ENCODE measurements at places on chromosomes 2 and 18. TPM values are rescaled to one million over a fixed set of nuclear protein-coding genes. Genes with fewer than 3 reads are reported as not detected.

DNA sequence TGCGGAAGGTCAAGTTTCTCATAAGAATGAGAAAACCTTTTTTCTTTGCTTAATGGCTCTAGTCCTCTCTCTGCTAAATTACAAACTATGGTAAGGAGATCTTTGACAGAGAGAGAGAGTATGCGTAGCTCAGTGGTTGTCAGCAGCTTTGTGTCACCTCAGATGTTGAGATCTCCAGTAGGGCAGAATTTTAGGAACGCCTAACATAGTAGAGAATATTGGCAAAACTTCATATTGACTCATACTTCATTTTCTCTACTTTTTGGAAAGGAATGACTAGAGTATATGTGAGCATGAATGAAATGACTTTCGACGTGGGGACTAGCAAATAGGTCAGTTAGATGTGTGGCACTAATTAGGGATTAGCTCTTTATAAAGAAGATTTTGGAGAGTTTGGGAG lies 64.0 kb downstream of the WDR7 start:
- no peak for DNase-seq
- no peak overlapping the region for H3K27ac ChIP-seq
- no peak overlapping the region for H3K4me3 ChIP-seq
- H3K4me1 ChIP-seq: no peaks in the 10 kb centered on the region
- no peaks in the 10 kb centered on the region for H3K27me3 ChIP-seq
- no peaks in the 10 kb centered on the region for H3K36me3 ChIP-seq

DNA sequence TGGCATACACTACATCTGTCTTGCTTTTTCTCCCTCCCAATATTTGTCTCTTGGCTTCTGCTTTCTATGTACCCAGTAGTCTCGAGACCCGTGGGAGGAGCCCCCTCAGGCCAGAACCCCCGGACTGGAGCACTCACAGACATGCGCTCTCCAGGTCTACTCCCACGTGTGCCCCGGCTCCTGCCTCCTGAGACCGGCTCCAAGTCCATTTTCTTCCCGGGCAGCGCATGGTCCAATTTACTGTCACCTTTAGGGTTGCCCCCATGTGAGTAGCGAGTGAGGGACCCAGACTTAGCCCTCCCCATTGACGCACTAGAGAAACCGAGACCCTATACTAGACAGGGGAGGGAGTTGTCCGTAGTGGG lies 11.8 kb upstream of the TEX51 start:
- no peak for DNase-seq
- H3K27me3 ChIP-seq: no peaks in the 10 kb centered on the region
- no peak overlapping the region for H3K4me3 ChIP-seq
- peaks cover 14% of the 10 kb centered on the region for H3K4me1 ChIP-seq

- peak within 1 kb of the TSS; percentile 77 for H3K4me3 ChIP-seq
- H3K4me1 ChIP-seq: peaks cover 60% of the 10 kb centered on the region
- H3K36me3 ChIP-seq: peaks cover 7% of the 10 kb centered on the region
- peak; percentile 93 for DNase-seq
- peak within 1 kb of the TSS; percentile 83 for H3K27ac ChIP-seq
Measured at GRCh38 chr2:219253753-219254589, at the start of gene TUBA4A. TSS of gene TUBA4A (minus strand) at chr2:219253918. CDS start at chr2:219253858, 60 bp downstream.

GRCh38 chr2:30871440-30871839 lies 64.2 kb upstream of the CAPN13 start:
- no peaks in the 10 kb centered on the region for H3K4me1 ChIP-seq
- H3K36me3 ChIP-seq: no peaks in the 10 kb centered on the region
- H3K27ac ChIP-seq: no peak overlapping the region
- no peak overlapping the region for H3K4me3 ChIP-seq
- peak; percentile 42 for DNase-seq

DNA sequence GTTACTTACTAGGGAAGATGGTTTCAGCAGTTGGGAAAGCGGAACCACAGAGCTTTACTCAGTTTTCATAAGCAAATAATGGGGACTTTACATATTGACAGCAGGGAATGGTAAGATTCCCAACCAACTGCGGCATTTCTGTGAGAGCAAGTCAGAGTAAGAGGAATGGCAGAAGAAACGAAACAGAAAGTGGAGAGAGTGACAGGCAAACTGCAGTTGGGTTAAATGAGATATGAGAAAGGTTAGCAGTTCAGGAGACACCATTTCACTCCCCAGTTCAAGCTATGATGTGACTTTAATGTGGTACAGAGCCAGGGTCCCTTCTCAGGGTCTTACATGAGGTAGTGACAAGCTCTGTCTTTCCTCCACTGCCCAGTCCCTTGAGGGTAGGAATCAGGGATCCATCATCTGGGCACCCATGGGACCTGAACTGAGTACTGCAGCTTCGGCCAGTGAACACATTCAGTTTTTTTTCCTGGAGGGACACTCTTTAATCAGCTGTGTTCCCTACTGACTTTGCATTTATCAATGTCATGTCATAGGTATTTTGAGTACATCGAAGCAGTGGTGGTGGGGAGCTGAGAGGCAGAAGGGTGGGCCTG lies 33.0 kb upstream of the GREB1 start:
- no peaks in the 10 kb centered on the region for H3K27me3 ChIP-seq
- H3K4me3 ChIP-seq: no peak overlapping the region
- no peaks in the 10 kb centered on the region for H3K36me3 ChIP-seq

DNA sequence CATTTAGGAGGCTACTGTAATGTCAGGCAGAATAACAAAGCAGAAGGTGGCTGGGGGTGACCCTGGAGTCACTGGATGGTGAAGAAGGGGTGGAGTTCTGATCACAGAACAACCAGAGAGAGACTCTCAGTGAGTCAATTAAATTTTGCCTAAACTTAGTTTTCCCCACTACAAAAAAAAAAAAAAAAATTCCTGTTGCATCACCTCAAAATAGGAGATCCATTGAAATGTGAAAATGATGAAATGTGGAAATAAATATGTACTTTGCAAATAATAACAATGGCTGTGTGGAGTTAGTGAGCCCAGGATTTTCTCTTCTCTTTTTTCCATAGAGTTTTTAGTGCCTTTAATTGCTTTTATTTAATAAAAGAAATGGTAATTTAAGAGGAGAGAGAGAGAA lies 165.5 kb downstream of the GFPT1 start:
- H3K4me3 ChIP-seq: no peak overlapping the region
- DNase-seq: no peak
- peak overlapping the region; percentile 21 for H3K27ac ChIP-seq
- peaks cover 49% of the 10 kb centered on the region for H3K4me1 ChIP-seq
- no peaks in the 10 kb centered on the region for H3K36me3 ChIP-seq

DNA sequence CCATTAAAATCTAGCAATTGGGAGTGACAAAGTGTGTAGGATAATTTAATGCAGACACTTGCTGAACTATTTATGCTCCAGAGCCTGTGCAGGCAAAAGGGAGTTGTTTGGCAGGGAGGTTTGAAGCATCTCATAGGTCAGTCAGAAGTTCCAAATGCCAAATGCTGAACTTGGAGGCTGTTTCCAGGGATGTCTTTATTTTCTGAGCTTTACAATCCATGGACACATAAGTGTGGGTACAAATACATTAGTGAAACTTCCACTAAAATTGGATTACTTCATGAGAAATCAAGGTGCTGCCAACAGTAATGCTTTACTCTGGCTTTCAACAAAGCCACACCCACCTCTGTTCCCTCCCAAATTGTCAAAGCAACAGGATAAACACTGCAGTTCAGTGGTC lies 422.1 kb upstream of the SETBP1 start:
- no peak overlapping the region for H3K4me3 ChIP-seq
- no peaks in the 10 kb centered on the region for H3K4me1 ChIP-seq
- DNase-seq: no peak
- H3K36me3 ChIP-seq: no peaks in the 10 kb centered on the region
- H3K27ac ChIP-seq: no peak overlapping the region

GRCh38 chr18:26086959-26087358 lies 3.5 kb downstream of the SS18 start:
- H3K4me1 ChIP-seq: peaks cover 34% of the 10 kb centered on the region
- H3K4me3 ChIP-seq: no peak overlapping the region
- H3K36me3 ChIP-seq: no peaks in the 10 kb centered on the region
- no peak for DNase-seq

DNA sequence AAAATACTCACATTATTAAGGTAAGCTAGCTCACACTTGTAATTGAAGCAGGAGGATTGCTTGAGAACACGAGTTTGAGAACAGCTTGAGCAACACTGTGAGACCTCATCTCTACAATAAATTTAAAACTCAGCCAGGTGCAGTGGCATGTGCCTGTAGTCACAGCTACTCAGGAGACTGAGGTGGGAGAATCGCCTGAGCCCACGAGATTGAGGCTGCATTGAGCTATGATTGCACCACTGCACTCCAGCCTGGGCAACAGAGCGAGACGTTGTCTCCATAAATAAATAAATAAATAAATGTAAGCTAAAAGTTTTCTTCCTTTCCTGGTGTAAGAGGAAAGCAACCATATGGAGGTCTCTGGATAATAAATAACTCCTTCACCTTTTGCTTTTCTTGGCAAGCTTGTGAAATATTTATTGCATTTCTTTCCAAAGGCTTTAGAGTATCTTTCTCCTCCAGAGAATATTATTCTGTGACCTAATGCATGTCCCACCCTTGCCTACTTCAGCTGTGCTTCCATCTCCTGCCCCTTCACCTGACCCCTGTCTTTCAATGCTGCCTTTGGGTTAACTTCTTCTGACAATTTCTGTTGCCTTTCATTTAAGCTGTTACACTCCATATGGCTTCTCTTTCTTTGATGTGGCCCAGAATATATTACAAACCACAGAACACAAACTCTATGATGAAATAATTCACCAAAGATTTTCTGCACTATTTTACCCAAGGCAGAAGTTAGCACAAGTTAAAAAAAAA lies 280.7 kb upstream of the RND3 start:
- no peak overlapping the region for H3K27ac ChIP-seq
- no peaks in the 10 kb centered on the region for H3K36me3 ChIP-seq

DNA sequence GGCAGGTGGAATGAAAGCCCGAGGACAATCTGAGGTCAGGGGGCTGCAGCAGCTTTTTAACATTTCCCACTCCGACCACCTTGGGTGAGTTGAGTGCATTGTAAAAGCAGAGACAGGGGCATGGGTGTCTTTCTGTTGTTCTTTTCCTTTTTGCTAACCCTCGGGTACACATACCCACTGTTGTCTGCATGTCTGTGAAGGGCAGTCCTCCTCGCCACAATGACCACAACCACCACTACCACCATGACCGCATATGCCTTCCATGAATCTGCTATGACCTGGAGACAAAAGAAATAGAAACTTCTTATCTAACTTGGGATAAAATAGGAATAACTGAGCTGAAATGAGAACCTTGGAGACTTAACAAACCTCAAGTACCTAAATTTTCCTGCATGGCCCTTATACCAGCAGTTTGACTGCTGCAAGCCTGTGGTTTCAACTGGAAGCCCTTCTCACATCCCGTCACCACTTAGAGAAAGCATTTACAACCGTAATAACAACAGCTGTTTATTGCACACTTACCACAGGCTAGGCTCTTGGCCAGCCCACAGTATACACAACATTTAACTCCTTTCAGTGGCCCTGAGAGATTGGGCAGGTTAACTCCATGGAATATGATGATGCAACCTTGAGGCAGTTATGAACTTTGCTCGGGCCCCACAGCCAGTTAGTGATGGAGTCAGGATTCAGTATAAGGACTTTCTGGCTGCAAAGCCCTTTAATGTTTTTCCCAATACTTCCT lies 80.3 kb downstream of the GYPC start:
- H3K4me1 ChIP-seq: no peaks in the 10 kb centered on the region
- H3K27ac ChIP-seq: no peak overlapping the region
- no peaks in the 10 kb centered on the region for H3K36me3 ChIP-seq
- no peaks in the 10 kb centered on the region for H3K27me3 ChIP-seq
- peak; percentile 78 for DNase-seq

GRCh38 chr2:176769021-176769420 lies 443.6 kb upstream of the HNRNPA3 start:
- H3K4me1 ChIP-seq: no peaks in the 10 kb centered on the region
- no peaks in the 10 kb centered on the region for H3K36me3 ChIP-seq
- H3K27me3 ChIP-seq: no peaks in the 10 kb centered on the region
- H3K27ac ChIP-seq: no peak overlapping the region

DNA sequence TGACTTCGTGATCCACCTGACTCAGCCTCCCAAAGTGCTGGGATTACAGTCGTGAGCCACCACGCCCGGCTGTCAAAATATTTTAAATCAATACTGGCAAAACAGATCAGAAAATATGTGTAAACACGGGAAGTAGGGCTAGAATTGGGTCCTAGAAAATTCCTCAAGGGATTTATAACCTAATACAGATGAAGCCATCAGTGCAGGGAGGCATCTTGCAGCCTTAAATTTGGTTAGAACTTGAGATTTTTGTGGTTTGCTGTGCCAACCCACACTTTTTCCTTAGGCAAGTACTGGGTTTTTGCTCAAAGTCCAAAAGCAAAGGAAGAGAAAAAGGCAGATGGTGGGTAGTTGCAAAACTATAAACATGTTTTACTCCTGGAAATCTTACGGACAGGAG lies 33.7 kb upstream of the NFE2L2 start:
- no peak overlapping the region for H3K4me3 ChIP-seq
- DNase-seq: no peak
- H3K27me3 ChIP-seq: no peaks in the 10 kb centered on the region
- H3K4me1 ChIP-seq: peaks cover 15% of the 10 kb centered on the region
- H3K27ac ChIP-seq: no peak overlapping the region
- H3K36me3 ChIP-seq: peaks cover 5% of the 10 kb centered on the region

DNA sequence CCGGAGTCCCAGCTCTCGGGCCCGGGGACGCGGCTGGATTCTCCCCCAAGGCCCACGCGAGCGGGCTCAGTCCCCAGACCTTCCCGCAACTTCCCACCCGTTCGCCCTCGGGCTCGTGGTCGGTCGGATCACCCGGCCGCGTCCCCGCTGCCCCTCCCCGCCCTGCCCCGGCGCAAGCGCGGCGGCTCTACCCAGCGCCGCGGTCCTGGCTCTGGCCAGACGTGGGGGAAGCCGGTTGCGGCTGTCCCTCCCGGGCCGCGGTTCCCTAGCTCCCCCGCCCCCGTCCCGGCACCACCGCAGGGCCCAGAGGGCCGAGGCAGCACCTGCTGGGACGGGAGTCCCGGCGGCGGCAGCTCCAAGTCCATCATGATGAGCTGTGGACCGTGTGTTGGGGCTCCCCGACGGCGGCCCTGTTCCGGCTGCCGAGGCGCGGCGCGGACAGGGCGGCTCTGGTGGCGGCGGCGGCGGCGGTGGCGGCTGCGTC lies 276 bp downstream of the NFE2L2 start:
- H3K27ac ChIP-seq: peak overlapping the region; percentile 100
- no peak for DNase-seq
- no peaks in the 10 kb centered on the region for H3K36me3 ChIP-seq
- H3K4me3 ChIP-seq: peak overlapping the region; percentile 92

DNA sequence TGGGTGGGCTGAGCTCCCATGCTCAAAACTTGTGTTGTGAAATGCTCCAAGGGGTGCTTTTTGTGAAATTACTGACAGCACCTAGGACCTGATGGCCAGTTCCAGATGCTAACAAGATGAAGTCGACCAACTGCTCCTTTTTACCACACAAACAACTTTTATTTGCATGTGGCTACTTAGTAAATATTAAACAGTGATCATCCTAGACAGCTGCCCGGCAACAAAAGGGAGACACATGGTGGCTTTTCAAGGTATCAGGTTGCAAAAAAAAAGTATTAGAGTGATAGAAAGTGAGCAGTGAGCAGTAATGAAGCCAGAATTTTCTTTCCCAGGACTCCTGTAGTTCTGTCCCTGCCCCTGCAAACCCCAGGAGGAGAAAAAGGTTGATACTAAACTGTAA lies 118.5 kb downstream of the RPIA start:
- DNase-seq: peak; percentile 72
- H3K4me1 ChIP-seq: no peaks in the 10 kb centered on the region
- no peaks in the 10 kb centered on the region for H3K27me3 ChIP-seq
- H3K4me3 ChIP-seq: no peak overlapping the region

- H3K4me3 ChIP-seq: no peak overlapping the region
- no peaks in the 10 kb centered on the region for H3K36me3 ChIP-seq
- H3K4me1 ChIP-seq: no peaks in the 10 kb centered on the region
Measured at GRCh38 chr2:56334622-56335021, 150.8 kb downstream of the CCDC85A start.

Gene KCNJ3
- 5.6 TPM for total RNA-seq

Gene ANKRD23
- 2.2 TPM for total RNA-seq

Gene GKN1
- not detected for total RNA-seq

Gene PAX8
- total RNA-seq: 0.99 TPM

Gene POTEC
- not detected for total RNA-seq

Gene ANKRD29
- 14.4 TPM for total RNA-seq
